ENCODE measurements at places on chromosomes 12 and 14. TPM values are rescaled to one million over a fixed set of nuclear protein-coding genes. Genes with fewer than 3 reads are reported as not detected.

Gene RACGAP1
- total RNA-seq = 17.7 TPM

Gene LRTM2
- total RNA-seq = 34.3 TPM

Gene KRT77
- not detected for total RNA-seq

Gene RD3L
- not detected for total RNA-seq

Gene HPD
- not detected for total RNA-seq

Gene DCN
- total RNA-seq = 86.8 TPM

Gene NAP1L1
- total RNA-seq = 377 TPM

Gene SERPINA10
- not detected for total RNA-seq

Data from dorsolateral prefrontal cortex (tissue), 122 donors.